Activated T-helper 2 cell treated with anti-CD3 and anti-CD28 coated beads, Interferon-gamma antibody, Interleukin-2, Interleukin-4, amounts not matched to agents 10 μg/mL and 5 μg/mL and 100 μg/mL, durations not matched to agents 14 hours and 24 hours and 36 hours (primary cell): ENCODE measurements at places on chromosomes 11 and 22. TPM values are rescaled to one million over a fixed set of nuclear protein-coding genes. Genes with fewer than 3 reads are reported as not detected.
A peak's percentile ranks its signal among the peaks of the same experiment; 100 is the strongest.

DNA sequence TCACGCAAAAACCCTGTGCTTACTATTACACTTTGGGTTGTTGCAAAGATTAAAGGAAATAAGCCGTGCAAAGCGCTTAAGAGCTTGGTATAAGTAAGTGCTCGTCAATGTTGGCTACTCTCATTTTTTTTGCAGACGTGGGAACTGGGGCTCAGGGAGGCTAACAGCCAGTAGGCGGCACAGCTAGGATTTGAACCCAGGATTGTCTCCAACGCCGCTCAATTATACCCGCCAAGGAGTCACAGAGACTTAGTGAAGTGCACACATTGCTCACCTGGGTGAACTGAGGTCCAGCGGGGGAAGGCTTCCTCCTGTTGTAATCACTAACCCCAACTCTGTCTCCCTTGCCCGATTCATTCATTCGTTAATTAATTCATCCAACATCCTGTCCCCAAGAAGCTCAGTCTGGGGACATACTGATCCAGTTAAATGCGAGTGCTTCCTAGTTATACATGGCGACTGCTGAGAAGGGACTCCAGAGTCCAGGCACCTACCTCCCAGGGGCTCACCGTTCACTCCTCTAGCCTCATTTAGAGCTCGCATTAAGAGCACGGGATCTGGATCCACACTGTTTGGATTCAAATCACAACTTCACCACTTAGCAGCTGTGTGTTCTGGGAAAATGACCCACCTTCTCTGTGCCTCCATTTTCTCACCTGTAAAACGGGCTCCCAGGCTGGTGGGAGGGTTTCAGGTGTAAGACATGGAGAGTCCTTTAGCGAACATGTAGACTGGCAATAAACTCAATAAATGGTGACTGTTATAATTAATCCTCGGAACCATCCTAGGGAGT is 838 bp upstream of the MTFP1 start:
- H3K4me3 ChIP-seq, result peak overlapping the region; percentile 95
- H3K27ac ChIP-seq, result peak overlapping the region; percentile 99
- H3K27me3 ChIP-seq, result no peaks in the 10 kb centered on the region
- peaks cover 60% of the 10 kb centered on the region for H3K36me3 ChIP-seq

DNA sequence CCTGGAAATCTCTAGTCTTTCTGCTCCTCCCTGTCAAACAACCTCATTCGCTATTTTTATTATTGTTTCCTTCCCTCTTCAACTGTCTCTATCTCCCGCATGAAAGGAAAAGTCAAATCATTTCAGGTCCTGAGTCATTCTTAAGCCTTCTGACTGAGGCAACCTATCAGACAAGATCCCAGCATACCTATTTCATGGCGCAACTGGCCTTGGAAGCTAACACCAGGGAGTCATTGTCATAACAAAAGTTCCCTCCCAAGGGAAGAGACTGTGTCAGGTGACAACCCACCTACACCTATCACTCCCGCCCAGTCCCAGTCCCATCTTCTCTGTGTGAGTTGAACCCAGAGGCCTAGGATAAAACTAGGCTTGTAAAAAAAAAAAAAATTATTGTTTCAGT is 10.2 kb upstream of the ARHGAP42 start:
- H3K27ac ChIP-seq, result no peak overlapping the region
- no peaks in the 10 kb centered on the region for H3K36me3 ChIP-seq
- no peak overlapping the region for H3K4me3 ChIP-seq
- no peak for DNase-seq
- peaks cover 4% of the 10 kb centered on the region for H3K4me1 ChIP-seq

CEP126 gene
- 0.67 and 1.1 TPM in 2 replicates for total RNA-seq

- no peaks in the 10 kb centered on the region for H3K36me3 ChIP-seq
- no peak for DNase-seq
- H3K4me1 ChIP-seq, result peaks cover 34% of the 10 kb centered on the region
- H3K4me3 ChIP-seq, result peak overlapping the region; percentile 22
Measured at GRCh38 chr11:128239306-128239705, 348.1 kb downstream of the ETS1 start.

PRMT3 gene
- 38.3 and 39.2 TPM in 2 replicates for total RNA-seq

DNA sequence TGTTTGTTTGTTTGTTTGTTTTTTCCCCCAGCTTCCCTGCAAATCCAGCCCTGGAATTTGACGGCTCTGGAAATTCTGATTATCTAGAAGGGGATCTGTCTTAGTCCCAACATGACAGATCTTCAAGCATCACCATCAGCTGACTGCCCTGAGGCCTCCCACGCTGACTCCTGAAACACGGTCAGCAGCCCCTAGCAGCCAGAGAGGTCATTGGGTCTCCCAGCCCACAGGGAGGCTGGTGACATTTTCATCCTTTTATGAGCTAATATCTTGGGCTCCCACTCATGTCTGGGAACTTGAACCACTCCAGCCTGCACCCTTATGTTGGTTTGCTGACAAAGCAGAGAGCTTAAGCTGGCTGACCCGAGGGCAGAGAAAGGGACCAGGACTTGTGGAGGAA is 66.0 kb upstream of the TIMP3 start:
- no peak overlapping the region for H3K27ac ChIP-seq
- no peaks in the 10 kb centered on the region for H3K4me1 ChIP-seq
- no peak overlapping the region for H3K4me3 ChIP-seq
- H3K36me3 ChIP-seq, result no peaks in the 10 kb centered on the region
- peaks cover 18% of the 10 kb centered on the region for H3K27me3 ChIP-seq
- no peak for DNase-seq

GRCh38 chr11:115767047-115767802 is 263.0 kb upstream of the CADM1 start:
- H3K27me3 ChIP-seq, result no peaks in the 10 kb centered on the region
- no peaks in the 10 kb centered on the region for H3K4me1 ChIP-seq
- no peak overlapping the region for H3K27ac ChIP-seq
- DNase-seq, result no peak
- no peaks in the 10 kb centered on the region for H3K36me3 ChIP-seq

PARVB gene
- total RNA-seq, result 122 and 123 TPM in 2 replicates

DNA sequence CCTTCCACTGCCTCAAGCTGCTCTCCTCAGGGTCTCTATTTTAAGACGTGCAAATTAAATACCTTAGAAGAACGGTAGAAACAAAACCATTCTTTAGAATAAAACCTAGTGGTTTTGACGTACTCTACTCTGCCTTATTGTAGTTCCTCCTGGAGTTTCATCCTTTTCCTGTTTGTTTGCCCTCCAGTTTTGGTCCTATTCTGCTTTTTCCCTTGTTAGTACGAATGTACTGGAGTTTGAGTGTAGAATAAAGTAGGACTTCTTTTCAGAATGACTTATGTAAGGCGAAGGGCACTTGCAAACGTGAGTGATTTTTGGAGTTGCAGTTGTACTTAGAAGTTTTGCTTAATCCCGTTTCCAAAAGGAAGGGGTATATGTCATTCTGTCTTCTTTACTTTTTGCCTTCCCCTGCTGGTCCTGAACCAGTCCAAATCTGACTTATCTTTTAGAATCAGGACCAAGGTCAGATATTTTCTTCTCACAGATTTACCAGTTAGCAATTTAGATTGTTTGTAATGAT is 1.4 kb downstream of the SIK2 start:
- peak overlapping the region; percentile 96 for H3K4me3 ChIP-seq
- DNase-seq, result no peak
- H3K36me3 ChIP-seq, result no peaks in the 10 kb centered on the region
- H3K4me1 ChIP-seq, result peaks cover 26% of the 10 kb centered on the region
- H3K27ac ChIP-seq, result peak overlapping the region; percentile 88

DNA sequence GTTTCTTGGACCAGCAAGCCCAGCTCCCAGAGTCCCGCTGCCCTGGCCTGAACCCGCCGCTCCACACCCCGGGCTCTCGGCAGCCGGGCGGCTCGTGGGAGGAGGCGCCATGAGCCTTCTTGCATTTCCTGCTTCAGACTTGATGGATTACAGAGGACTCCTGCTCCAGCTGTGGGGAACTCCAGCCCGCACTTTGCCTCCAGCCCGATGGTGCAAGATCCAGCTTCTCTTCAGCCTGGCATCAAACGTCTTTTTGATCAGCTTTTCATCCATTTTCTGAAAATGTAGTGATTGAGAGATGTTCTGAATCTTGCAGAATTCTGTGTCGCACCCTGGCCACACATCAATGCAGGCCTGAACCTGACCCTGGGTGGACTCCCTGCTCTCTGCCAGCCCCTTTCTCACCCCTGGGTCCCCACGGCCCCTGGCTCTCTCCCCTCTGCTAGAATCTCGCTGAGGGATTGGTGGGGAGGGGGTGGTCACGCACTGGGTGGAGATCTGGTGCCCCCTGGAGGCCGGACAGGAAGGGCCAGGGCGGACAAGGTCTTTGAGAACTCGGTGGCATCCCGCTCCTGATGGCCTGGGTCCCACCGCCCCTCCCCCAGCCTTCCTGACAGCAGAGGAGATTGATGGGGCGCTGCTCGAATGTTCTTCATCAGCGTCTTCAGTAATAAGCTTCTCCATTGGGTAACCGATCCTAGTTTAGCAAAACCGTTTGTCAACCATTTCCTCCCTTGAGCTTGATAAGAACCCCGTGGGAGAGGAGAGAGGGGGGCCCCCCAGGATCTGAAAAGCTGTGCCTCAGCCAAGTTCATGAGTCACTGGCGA is 12.1 kb upstream of the NFAM1 start:
- H3K4me3 ChIP-seq, result peak overlapping the region; percentile 59
- peak; percentile 76 for DNase-seq
- no peaks in the 10 kb centered on the region for H3K36me3 ChIP-seq
- peaks cover 27% of the 10 kb centered on the region for H3K4me1 ChIP-seq
- H3K27me3 ChIP-seq, result no peaks in the 10 kb centered on the region
- H3K27ac ChIP-seq, result peak overlapping the region; percentile 87

DNA sequence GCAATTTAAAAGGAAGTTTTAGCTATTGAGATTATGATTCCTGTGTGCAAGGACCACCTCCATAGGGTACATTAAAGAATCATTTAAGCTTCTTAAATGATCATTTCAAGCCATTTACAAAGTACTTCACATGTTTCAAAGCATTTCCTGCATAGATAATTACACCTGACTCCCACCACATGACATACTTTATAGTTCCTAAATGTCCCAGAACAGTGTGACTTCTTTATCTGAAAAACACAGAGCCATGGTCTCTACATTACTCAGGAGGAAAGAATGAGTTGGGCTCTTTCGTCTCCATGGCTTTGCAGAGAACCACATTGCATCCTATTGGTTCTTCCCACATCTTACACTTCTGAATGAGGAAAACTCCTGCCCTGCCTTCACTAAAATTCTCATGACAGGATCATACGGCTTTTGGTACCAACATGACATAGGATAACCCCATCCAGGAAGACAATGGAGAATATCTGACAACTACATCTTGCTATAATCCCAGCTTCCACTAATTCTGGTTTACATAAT is 88.6 kb downstream of the ETS1 start:
- DNase-seq, result no peak
- H3K4me3 ChIP-seq, result peak overlapping the region; percentile 86
- peaks cover 94% of the 10 kb centered on the region for H3K4me1 ChIP-seq
- no peaks in the 10 kb centered on the region for H3K27me3 ChIP-seq

- no peak for DNase-seq
- no peaks in the 10 kb centered on the region for H3K36me3 ChIP-seq
- H3K27ac ChIP-seq, result no peak overlapping the region
- H3K4me3 ChIP-seq, result no peak overlapping the region
Measured at GRCh38 chr22:22691716-22692701, 47.6 kb downstream of the GGTLC2 start.

DNA sequence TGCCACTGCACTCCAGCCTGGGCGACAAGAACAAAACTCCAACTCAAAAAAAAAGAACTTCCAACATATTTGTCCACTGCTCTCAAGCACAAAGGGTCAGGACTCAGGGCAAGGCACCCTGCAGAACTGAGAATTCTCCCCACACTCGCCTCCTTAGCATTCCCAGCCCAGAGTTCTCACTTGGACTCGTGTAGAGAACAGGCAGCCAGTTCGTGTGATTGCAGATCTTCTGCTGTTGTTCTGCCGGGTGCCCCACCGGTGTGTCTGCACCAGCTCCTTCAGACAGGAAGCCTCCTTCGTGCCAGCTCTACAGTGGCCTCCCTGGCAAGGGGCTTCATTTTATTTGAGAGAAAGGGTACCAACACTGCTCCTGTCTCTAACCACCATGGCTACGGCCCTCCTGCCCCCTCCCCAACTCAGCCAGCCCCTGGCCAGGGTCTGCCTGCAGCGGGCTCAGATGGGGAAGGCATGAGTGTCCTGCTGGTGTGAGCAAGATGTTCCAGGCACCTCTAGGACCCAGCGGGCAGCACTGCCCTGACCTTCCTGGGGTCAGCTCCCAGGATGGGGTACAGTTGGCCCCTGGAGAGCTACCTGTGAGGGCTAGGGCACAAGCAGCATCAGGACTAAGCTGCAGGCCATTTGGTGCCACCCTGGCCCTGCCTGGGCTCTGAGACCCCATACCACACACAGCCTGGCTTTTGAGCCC is 19.5 kb upstream of the SCGB1A1 start:
- no peak for DNase-seq
- no peaks in the 10 kb centered on the region for H3K36me3 ChIP-seq
- no peaks in the 10 kb centered on the region for H3K27me3 ChIP-seq
- H3K4me3 ChIP-seq, result no peak overlapping the region
- peaks cover 25% of the 10 kb centered on the region for H3K4me1 ChIP-seq
- no peak overlapping the region for H3K27ac ChIP-seq

FOLR1 gene
- total RNA-seq, result not detected in 2 replicates

GRCh38 chr11:102806296-102806695 is 8.3 kb upstream of the MMP1 start:
- H3K27me3 ChIP-seq, result no peaks in the 10 kb centered on the region
- no peak for DNase-seq
- no peaks in the 10 kb centered on the region for H3K4me1 ChIP-seq
- H3K27ac ChIP-seq, result no peak overlapping the region
- H3K4me3 ChIP-seq, result no peak overlapping the region
- no peaks in the 10 kb centered on the region for H3K36me3 ChIP-seq
